Fibroblast of skin of scalp (primary cell): ENCODE measurements at places on chromosomes 7 and 10.

- no peak for DNase-seq
Observed at GRCh38 chr10:80148166-80148805, 15.8 kb downstream of the PLAC9 start.

DNA sequence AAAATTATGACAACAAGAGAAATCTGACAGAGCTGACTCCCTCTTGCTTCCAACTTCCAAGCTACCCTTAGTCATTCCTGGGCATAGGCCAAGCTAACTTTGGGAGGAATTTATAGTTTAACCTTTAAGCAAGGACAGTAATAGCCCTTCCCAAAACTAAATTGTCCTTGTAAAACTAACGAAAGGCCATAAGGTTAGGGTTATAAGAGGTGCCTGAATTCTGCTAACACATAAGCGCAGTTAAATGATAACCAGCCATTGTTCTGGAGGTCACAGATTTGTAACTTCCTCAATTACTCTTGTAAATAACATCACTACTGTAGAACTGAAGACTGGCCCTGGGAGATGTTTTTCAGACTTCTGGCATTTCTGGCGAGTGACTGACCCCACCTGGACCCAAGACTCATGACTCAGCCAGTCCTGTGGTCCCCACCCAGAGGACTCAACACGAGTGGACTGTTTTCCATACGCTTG, 481.2 kb downstream of the KCNMA1 start:
- DNase-seq = peak; percentile 51

DNA sequence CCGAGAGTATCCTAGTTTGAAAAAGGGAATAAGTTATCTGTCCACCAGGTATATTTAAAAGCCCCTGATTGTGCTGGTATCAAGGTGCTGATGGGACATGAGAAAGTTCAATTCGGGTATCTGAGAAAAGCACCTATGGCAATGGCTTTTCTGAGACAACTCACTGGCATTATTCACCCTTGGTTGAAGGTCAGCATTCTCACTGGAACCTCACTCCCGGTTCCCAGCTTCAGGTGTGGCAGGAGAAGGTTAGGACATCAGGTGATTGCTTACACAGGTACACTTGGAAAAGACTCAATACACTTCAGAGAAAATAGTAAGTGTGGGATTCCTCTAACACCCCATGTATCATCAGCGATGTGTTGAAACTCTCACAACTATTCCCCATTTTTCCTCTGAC, 643.1 kb downstream of the INHBA start:
- no peak for DNase-seq

GRCh38 chr7:5584821-5585220, 161.2 kb upstream of the TNRC18 start:
- DNase-seq = no peak

DNA sequence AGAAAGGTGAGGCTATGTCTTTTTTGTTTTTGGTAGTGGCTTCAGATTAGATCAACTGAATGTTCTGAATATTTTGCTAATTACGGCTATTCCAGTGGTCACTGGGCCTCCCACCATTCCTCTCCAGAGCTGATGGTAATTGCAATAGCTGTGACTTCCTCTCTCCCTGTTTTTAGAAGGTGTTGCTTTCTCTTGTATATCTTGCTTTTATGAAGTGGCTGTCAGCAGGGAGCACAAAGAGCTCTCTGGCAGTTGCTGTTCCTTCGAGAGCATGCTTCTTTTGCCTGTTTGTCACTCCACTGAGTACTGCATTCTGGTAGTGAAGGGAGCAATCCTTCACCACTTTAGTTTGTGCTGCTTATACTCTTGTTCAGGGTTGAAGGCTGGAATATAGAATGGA, 133.3 kb downstream of the EXOC4 start:
- DNase-seq = no peak

GRCh38 chr7:6403907-6404306, 43.8 kb downstream of the DAGLB start:
- no peak for DNase-seq
